ENCODE measurements at places on chromosomes 11 and 22. TPM values are rescaled to one million over a fixed set of nuclear protein-coding genes. Genes with fewer than 3 reads are reported as not detected.

DNA sequence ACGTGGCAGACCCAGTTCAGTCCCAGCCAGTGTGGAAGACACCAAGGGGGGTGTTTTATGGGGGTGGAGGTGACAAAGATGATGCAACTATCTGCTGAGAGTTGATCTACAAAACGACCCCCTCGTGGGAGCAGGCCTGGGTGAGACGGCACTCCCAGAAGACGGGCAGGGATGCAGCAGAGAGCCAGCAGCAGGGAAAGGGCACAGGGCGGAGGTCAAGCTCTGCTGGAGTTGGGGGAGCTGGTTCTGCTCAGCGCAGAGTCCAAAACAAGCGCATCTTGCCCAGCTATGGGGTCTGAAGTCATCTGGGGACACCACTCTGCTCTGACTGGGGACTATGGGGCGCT is 3.9 kb downstream of the GNB1L start:
- no peak overlapping the region for H3K4me3 ChIP-seq
- peaks cover 28% of the 10 kb centered on the region for H3K4me1 ChIP-seq
- H3K27me3 ChIP-seq, result no peaks in the 10 kb centered on the region
- H3K27ac ChIP-seq, result no peak overlapping the region
- no peak for DNase-seq
- no peaks in the 10 kb centered on the region for H3K36me3 ChIP-seq

GRCh38 chr22:37971475-37972434 is 12.6 kb downstream of the SOX10 start:
- no peak overlapping the region for H3K4me3 ChIP-seq
- peaks cover 7% of the 10 kb centered on the region for H3K36me3 ChIP-seq
- no peak for DNase-seq
- peaks cover 14% of the 10 kb centered on the region for H3K4me1 ChIP-seq

Gene BIK
- total RNA-seq, result 2.3 TPM

Gene KIRREL3
- not detected for total RNA-seq

Gene APOL4
- total RNA-seq, result not detected

GRCh38 chr22:48258064-48258701 is 1495.7 kb downstream of the TBC1D22A start:
- no peak for DNase-seq
- no peak overlapping the region for H3K4me3 ChIP-seq
- H3K27me3 ChIP-seq, result peaks cover 12% of the 10 kb centered on the region
- no peaks in the 10 kb centered on the region for H3K36me3 ChIP-seq
- peaks cover 2% of the 10 kb centered on the region for H3K4me1 ChIP-seq
- H3K27ac ChIP-seq, result no peak overlapping the region

Gene MTCH2
- 19.9 TPM for total RNA-seq

DNA sequence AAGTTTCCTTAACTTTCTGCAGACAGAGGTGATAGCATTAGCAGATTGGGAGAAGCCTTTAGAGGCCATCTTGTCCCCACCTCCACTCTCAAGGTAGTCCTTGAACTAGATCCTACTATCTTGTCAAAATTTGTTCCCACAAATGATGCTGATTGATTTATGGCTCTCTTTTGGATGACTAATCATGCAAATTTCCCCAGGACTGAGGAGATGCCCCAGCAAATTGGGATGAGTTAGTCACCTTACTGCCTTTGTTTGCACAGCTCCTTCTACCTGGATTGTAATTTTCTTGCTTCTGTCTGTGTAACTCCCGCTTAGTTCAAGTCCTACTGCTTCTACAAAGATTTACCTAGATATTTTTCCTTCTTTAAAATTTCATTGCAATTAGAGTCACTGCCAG is 391.4 kb upstream of the CADM1 start:
- H3K27me3 ChIP-seq, result no peaks in the 10 kb centered on the region
- no peak overlapping the region for H3K27ac ChIP-seq
- DNase-seq, result no peak
- no peak overlapping the region for H3K4me3 ChIP-seq
- no peaks in the 10 kb centered on the region for H3K4me1 ChIP-seq

DNA sequence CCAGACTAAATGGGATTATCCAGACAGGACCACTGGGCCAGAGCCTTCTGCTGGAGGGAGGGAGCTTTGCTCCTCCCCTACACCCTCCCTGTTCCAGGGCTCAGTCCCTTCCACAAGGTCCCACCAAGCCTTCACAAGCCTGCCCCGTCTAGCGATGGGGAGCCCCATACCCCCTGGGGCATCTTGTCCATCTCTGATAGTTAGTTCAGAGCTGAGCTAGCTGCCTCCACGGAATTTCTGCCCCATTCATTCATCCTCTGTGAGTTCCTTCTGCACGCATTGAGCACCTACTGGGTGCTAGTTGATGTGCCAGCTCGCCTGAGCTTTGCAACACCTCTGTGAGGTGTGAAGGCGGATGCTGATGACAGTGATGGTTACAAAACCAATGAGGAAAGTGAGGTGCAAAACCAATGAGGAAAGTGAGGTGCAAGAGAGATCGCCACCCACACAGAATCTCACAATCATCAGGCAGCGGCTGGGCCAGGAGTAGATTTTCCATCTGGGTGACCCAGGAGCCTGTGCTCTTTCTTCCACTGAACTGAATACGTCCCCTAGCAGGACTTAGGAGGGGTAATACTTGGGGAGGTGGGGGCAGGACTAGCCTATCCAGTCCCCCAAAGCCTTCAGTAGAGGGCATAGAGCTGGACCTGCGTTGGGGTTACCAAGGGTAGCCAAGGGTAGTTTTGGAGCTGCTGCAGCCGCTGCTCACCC is 21.5 kb upstream of the CBX7 start:
- no peaks in the 10 kb centered on the region for H3K36me3 ChIP-seq
- H3K4me1 ChIP-seq, result peaks cover 53% of the 10 kb centered on the region
- peak overlapping the region; percentile 96 for H3K27ac ChIP-seq

DNA sequence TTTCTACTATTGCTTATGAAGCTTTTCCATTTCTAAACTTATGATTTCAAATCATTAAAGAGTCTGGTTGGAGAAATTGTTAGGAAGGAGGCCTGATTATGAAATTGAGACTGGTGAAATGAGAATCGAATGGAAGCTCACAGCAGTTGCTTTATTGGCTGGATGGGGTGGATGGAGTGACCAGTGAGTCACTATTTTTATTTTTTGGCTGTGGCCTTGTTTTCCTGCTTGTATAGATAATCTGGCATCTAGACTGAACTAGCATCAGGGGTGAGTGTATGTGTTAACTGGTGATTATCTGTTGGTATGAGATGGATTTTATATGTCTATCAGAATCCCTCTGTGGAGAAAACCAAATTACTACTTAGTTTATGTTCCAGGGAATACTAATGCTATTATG is 36.2 kb downstream of the UVRAG start:
- DNase-seq, result no peak
- no peak overlapping the region for H3K27ac ChIP-seq
- peaks cover 25% of the 10 kb centered on the region for H3K4me1 ChIP-seq
- H3K36me3 ChIP-seq, result peaks cover 3% of the 10 kb centered on the region
- H3K4me3 ChIP-seq, result no peak overlapping the region

- no peaks in the 10 kb centered on the region for H3K27me3 ChIP-seq
- no peaks in the 10 kb centered on the region for H3K36me3 ChIP-seq
- no peak for DNase-seq
- no peak overlapping the region for H3K27ac ChIP-seq
Observed at GRCh38 chr11:105780781-105781525, 171.1 kb downstream of the GRIA4 start.

Gene STT3A
- total RNA-seq, result 61.4 TPM

Gene SCGB1C1
- not detected for total RNA-seq

DNA sequence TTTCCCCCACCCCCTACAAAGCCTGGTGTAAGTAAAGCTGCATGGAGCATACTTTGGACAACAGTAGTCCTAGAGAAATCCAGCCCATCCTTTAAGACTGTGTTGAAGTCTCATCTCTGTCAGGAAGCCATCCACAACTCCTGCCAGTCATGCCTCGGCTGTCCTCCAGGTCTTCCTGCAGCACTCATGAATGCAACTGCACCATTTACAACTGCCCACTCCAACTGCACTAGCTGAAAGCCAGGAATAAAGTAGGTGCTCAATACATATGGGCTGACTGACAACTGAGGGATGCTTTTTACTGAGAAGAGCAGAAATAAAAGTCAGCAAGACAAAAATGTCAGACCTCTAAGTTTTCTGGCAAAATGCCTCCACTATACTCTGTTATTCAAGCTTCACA is 27.4 kb downstream of the IL18BP start:
- H3K4me3 ChIP-seq, result no peak overlapping the region
- DNase-seq, result no peak
- H3K4me1 ChIP-seq, result peaks cover 33% of the 10 kb centered on the region
- H3K36me3 ChIP-seq, result peaks cover 3% of the 10 kb centered on the region
- no peaks in the 10 kb centered on the region for H3K27me3 ChIP-seq

DNA sequence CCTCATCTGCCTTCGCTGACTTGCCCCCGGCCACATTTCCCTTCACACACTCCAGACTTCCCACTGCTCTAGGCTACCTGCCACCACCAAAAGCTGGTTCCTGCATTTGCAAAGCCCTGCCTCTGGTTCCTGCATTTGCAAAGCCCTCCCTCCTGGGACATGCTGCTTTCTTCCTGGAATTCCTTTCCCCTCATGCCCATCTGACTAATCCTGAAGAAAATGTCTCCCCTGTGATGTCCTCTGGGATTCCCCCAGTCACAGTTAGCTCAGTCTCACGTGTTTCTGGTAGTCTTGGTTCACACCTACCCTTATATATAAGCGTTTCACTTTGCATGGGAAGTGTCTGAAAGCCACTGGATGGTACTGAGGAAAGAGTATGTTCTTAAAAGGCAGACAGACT is 206.9 kb downstream of the DBX1 start:
- H3K4me3 ChIP-seq, result no peak overlapping the region
- DNase-seq, result no peak
- H3K27ac ChIP-seq, result no peak overlapping the region
- H3K36me3 ChIP-seq, result peaks cover 3% of the 10 kb centered on the region
- peaks cover 6% of the 10 kb centered on the region for H3K4me1 ChIP-seq
- H3K27me3 ChIP-seq, result peaks cover 27% of the 10 kb centered on the region

GRCh38 chr11:2525166-2525861 is 80.5 kb downstream of the KCNQ1 start:
- DNase-seq, result peak; percentile 7
- H3K27me3 ChIP-seq, result no peaks in the 10 kb centered on the region
- H3K27ac ChIP-seq, result peak overlapping the region; percentile 79

GRCh38 chr22:35437049-35437448 is 37.1 kb downstream of the MCM5 start:
- H3K27ac ChIP-seq, result peak overlapping the region; percentile 41
- no peaks in the 10 kb centered on the region for H3K4me1 ChIP-seq
- peaks cover 7% of the 10 kb centered on the region for H3K36me3 ChIP-seq
- DNase-seq, result no peak

DNA sequence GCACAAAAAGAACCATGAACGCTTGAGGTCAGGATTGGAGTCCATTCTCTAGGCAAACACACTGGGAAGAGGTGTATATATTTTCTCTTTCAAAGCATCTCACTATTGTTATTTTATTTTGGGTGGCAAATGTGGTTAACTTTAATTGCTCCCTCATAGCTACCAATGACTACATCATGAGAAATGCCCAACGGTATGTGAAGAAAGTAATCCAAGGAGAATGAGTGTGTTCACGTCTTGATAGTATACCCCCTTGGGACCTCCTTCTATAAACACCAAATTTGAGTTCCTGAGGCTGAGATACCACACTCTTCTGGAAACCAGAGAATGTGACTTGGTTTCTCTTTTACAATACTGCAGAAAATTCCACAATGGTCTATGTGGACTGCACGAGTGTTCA is 15.8 kb downstream of the OR8D1 start:
- H3K4me3 ChIP-seq, result no peak overlapping the region
- no peaks in the 10 kb centered on the region for H3K36me3 ChIP-seq
- no peak overlapping the region for H3K27ac ChIP-seq
- DNase-seq, result no peak
- H3K27me3 ChIP-seq, result no peaks in the 10 kb centered on the region

- peaks cover 20% of the 10 kb centered on the region for H3K4me1 ChIP-seq
- DNase-seq, result no peak
- peaks cover 7% of the 10 kb centered on the region for H3K27me3 ChIP-seq
- H3K36me3 ChIP-seq, result peaks cover 3% of the 10 kb centered on the region
Observed at GRCh38 chr11:2694995-2695939, 4.5 kb downstream of the KCNQ1OT1 start.

- H3K36me3 ChIP-seq, result no peaks in the 10 kb centered on the region
- H3K4me1 ChIP-seq, result no peaks in the 10 kb centered on the region
- H3K4me3 ChIP-seq, result no peak overlapping the region
- no peak for DNase-seq
Observed at GRCh38 chr11:101582236-101582988, 1.4 kb downstream of the TRPC6 start.

- no peaks in the 10 kb centered on the region for H3K4me1 ChIP-seq
- DNase-seq, result no peak
- H3K27ac ChIP-seq, result no peak overlapping the region
- no peak overlapping the region for H3K4me3 ChIP-seq
Observed at GRCh38 chr11:5274395-5274794, 4.7 kb upstream of the HBE1 start.

DNA sequence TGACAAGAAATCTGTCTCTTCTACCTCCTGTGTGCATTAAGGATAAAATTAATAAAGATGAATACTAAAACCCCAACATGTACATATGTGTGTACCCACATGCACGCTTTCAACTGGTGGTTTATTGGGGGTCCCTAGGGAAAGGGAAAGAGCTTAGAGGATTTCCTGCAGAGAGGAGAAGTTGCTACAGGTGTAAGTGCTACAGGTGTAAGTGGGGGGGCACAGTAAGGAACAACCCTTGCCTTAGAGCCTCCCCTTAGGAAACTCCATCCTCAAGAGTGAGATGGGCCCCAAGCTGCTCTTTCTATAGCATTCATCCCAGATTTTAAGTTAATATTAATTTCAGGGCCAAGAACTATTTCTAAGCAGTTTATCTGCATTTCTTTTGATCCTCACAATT is 11.9 kb upstream of the ABCC8 start:
- H3K4me3 ChIP-seq, result no peak overlapping the region
- no peak for DNase-seq
- no peak overlapping the region for H3K27ac ChIP-seq

GRCh38 chr11:66950112-66950535 is 8.1 kb downstream of the PC start:
- no peak overlapping the region for H3K4me3 ChIP-seq
- H3K36me3 ChIP-seq, result no peaks in the 10 kb centered on the region
- no peaks in the 10 kb centered on the region for H3K27me3 ChIP-seq
- no peak overlapping the region for H3K27ac ChIP-seq
- DNase-seq, result no peak

Gene PGM2L1
- total RNA-seq, result 10.2 TPM

Gene TESMIN
- 5.5 TPM for total RNA-seq

Gene SMIM38
- 0.22 TPM for total RNA-seq

Measured in T-helper 17 cell (primary cell).